Renal cortex interstitium (tissue), 15 donors: ENCODE measurements at places on chromosomes 5 and 9. TPM values are rescaled to one million over a fixed set of nuclear protein-coding genes. Genes with fewer than 3 reads are reported as not detected.

DNA sequence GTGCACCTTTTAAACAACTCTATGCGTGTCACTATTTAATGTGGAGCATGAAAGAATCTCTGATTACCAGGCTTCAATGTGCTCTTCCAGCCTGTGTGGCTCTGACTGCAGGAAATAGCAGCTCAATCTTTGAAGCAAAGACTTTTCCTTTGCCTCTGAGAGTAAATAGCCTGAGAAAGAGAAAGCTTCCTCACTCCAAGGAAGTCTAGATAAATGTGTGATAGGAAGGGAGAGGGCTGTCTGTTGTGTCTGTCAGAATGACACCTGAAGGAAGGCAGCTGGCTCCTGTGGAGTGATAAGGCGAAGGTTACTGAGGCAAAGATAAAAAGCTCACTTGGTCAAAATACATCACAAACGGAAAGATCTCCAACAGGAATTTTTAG is 205.3 kb upstream of the HAPLN1 start:
- DNase-seq: no peak

Gene PLK2
- polyA plus RNA-seq: 178 TPM

Gene CXXC5
- 217 TPM for polyA plus RNA-seq

Gene OSMR
- polyA plus RNA-seq: 9.8 TPM
